DND-41 (cell line): ENCODE measurements at places on chromosomes 7 and 10.

GRCh38 chr10:15136129-15137035 lies 32.1 kb downstream of the NMT2 start:
- DNase-seq: no peak
- H3K4me3 ChIP-seq: no peak overlapping the region
- H3K4me1 ChIP-seq: peaks cover 16% of the 10 kb centered on the region
- peaks cover 50% of the 10 kb centered on the region for H3K36me3 ChIP-seq

DNA sequence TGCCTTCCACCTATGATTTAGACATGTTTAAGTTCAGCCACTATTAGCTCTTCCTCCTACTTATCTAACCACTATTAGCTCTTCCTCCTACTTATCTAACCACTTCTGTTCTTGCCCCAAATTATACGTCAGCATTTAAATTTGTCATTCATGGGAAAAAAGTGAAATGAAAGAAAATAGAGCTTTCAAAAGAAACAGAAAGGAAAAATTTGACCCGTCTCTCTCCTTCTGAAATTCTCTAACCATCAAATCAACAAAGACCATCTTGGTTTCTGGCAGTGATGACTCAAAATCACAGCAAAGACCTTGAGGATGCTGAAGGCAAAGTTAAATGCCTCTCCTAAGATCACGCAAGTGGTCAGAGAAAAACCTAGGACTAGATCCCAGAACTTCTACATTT lies 2.6 kb downstream of the LIPA start:
- H3K36me3 ChIP-seq: no peaks in the 10 kb centered on the region
- no peak for DNase-seq
- no peaks in the 10 kb centered on the region for H3K27me3 ChIP-seq
- H3K4me1 ChIP-seq: peaks cover 19% of the 10 kb centered on the region
- H3K4me3 ChIP-seq: no peak overlapping the region

- H3K4me3 ChIP-seq: no peak overlapping the region
- H3K27me3 ChIP-seq: no peaks in the 10 kb centered on the region
- no peak overlapping the region for H3K27ac ChIP-seq
- DNase-seq: no peak
- H3K4me1 ChIP-seq: no peaks in the 10 kb centered on the region
These were observed 133.1 kb downstream of the MYL10 start for GRCh38 chr7:101496017-101496416.

DNA sequence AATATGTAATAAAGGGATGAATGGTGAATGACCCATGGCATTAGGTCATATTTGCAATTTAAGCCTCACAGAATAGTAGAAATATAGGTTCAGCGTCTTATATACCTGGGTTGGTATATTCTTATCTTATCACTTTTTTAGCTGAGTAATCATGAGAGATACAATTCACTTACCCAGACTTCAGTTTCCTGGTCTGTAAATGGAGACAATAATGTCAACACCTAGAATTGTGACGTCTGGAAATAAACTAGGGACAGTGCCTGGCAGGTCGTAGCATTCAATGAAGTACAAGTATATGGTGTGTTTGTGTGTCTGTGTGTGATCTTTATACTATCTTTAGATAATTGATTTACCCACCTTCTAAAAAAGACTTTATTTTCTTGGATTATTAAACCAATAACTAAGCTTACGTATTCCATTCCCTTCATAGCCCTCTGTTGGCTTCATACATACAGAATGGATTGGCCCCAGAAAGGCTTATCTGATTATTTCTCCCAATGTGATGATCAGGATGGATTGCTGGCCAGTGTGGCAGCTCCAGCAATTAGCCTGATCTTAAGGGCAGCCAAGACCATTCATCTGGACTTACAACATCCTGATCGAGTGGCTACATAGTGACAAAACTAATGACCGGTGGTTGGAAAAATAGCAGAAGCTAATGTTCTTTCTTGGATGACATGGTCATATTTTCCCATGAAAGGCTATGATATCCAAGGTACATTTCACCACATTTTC lies 121.2 kb upstream of the NPVF start:
- no peaks in the 10 kb centered on the region for H3K36me3 ChIP-seq
- no peak for DNase-seq
- H3K4me3 ChIP-seq: no peak overlapping the region
- H3K27me3 ChIP-seq: peaks cover 7% of the 10 kb centered on the region
- H3K27ac ChIP-seq: no peak overlapping the region
- H3K4me1 ChIP-seq: no peaks in the 10 kb centered on the region

DNA sequence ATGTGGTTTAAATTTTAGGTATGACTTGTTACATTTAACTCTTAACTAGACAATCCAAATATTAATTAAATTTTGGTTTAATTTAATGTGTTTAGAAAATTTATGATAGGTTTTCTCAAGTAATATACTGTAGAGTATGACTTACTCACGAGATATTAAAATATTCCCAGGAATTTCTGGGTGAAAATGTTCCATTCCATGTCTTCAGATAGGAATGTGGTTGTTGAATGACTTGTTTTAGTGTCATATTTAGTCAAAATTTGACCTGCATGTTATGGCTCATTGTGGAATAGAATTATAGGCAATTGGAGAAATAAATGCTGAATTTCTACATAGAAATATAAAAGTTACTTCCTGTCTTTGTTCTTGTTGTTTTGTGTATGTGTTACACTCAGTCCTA lies 46.7 kb downstream of the SHOC2 start:
- no peak overlapping the region for H3K27ac ChIP-seq
- H3K27me3 ChIP-seq: no peaks in the 10 kb centered on the region
- H3K36me3 ChIP-seq: peaks cover 5% of the 10 kb centered on the region; the same call in 1 of the 2 replicates
- no peak overlapping the region for H3K4me3 ChIP-seq

DNA sequence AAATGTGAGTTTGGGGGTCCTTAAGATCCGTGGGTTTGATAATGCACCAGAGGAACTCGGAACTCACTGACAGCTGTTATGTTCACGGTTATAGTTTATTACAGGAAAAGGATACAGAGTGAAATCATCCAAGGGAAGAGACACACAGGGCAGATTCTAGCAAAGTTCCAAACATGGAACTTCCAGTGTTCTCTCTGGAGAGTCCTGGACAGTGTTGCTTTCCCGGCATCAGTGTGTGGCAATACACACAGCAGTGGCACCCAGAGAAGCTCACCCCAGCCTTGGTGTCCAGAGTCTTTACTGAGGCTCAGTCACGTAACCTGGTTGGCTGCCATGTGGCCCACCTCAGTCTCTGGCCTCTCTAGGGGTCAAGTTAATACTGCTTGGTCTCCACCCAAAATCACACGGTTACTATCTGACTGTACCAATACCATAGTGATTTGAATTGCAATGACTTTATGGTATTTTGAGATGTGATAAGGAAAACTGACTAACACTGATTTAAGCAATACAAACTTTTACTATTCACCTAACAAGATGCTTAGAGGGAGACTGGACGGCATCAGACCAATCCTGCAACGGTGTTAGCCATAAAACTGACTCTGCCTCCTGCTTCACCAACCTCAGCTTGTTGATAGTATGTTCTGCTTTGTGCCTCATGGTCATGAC lies 8.1 kb upstream of the PRXL2A start:
- H3K4me1 ChIP-seq: no peaks in the 10 kb centered on the region
- DNase-seq: no peak
- no peaks in the 10 kb centered on the region for H3K36me3 ChIP-seq
- H3K27ac ChIP-seq: no peak overlapping the region
- peaks cover 3% of the 10 kb centered on the region for H3K27me3 ChIP-seq

DNA sequence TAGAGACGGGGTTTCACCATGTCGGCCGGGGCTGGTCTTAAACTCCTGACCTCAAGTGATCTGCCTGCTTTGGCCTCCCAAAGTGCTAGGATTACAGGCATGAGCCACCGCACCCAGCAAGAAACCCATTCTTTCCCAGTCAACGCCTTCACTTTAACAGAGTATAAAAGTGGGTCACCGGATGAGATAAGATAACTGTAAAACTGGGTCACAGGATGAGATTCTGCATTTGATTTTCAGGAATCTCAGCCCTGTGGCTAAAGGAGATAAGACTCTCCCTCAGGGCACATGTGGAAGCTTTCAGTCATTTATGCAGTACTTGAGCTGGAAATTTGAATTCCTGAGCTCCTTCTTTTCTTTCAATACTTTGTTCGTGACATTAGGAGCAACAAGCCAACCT lies 70.8 kb downstream of the LRRC17 start:
- no peaks in the 10 kb centered on the region for H3K27me3 ChIP-seq
- H3K36me3 ChIP-seq: no peaks in the 10 kb centered on the region
- no peak overlapping the region for H3K27ac ChIP-seq
- no peak for DNase-seq
- H3K4me3 ChIP-seq: no peak overlapping the region
- H3K4me1 ChIP-seq: no peaks in the 10 kb centered on the region

- H3K36me3 ChIP-seq: no peaks in the 10 kb centered on the region
- H3K4me3 ChIP-seq: no peak overlapping the region
- DNase-seq: no peak
- no peaks in the 10 kb centered on the region for H3K27me3 ChIP-seq
These were observed 43.1 kb downstream of the CREB3L2 start for GRCh38 chr7:137958470-137959431.

GRCh38 chr7:41415471-41416207 lies 287.3 kb downstream of the INHBA start:
- no peaks in the 10 kb centered on the region for H3K27me3 ChIP-seq
- H3K4me3 ChIP-seq: no peak overlapping the region
- DNase-seq: no peak
- H3K36me3 ChIP-seq: no peaks in the 10 kb centered on the region
- no peaks in the 10 kb centered on the region for H3K4me1 ChIP-seq
- H3K27ac ChIP-seq: no peak overlapping the region

DNA sequence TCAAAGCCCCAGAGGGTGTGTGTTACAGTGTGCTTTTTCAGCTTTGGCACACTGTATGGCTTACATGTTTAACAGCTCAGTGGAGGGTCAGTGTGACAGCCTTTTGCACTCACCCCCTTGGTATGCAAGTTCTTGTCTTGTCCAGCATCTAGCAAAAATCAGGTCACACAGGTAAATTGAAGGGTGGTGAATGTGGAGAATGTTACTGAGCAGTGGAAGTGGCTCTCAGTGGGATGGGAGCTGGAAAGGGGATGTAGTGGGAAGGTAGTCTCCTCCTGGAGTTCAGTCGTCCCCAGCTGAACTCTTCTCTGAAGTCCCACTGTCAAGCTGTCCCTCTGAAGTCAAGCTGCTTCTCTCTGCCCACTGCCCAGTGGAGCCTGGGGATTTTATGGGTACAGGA lies 21.0 kb upstream of the C10orf90 start:
- H3K27me3 ChIP-seq: no peaks in the 10 kb centered on the region
- no peaks in the 10 kb centered on the region for H3K4me1 ChIP-seq
- H3K4me3 ChIP-seq: no peak overlapping the region
- DNase-seq: no peak
- no peaks in the 10 kb centered on the region for H3K36me3 ChIP-seq
- H3K27ac ChIP-seq: no peak overlapping the region

- no peak for DNase-seq
- H3K4me3 ChIP-seq: no peak overlapping the region
- H3K36me3 ChIP-seq: no peaks in the 10 kb centered on the region
These were observed 112.8 kb downstream of the BAMBI start for GRCh38 chr10:28790146-28790545.

DNA sequence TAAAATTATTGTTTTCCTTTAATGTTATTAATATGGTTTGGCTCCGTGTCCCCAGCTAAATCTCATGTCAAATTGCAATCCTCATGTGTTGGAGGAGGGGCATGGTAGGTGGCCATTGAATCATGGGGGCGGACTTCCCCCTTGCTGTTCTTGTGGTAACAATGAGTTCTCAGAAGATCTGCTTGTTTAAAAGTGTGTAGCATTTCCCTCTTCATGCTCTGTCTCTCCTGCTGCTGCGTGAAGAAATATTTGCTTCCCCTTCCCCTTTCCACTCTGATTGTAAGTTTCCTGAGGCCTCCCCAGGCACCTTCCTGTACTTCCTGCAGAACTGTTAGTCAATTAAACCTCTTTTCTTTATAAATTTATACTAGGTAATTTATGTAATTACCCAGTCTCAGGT lies 27.5 kb downstream of the VIM start:
- H3K4me3 ChIP-seq: no peak overlapping the region
- H3K27ac ChIP-seq: no peak overlapping the region
- H3K36me3 ChIP-seq: no peaks in the 10 kb centered on the region

DNA sequence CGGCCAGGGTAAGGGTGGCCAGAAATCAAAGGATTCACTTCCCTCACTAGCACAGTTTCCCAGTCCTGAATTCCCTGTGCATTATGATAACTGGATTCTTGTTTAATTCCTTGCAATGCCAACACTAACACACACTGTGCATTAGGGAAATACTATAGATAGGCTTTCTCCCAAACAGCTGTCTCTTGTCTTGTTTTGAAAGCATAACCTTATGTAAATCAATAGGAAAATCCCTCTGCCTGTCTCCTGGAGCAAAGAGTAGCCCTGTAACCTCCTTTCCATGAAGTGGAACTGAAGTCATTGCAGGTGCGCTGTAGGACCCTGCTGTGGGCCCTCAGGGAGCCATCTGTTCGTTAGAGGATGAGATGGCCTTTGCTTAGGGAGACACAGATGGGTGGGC lies 82.8 kb upstream of the FAM171A1 start:
- no peak overlapping the region for H3K27ac ChIP-seq
- H3K36me3 ChIP-seq: no peaks in the 10 kb centered on the region
- peaks cover 14% of the 10 kb centered on the region for H3K27me3 ChIP-seq
- no peak for DNase-seq
- H3K4me1 ChIP-seq: no peaks in the 10 kb centered on the region
- no peak overlapping the region for H3K4me3 ChIP-seq

- H3K36me3 ChIP-seq: no peaks in the 10 kb centered on the region
- H3K4me3 ChIP-seq: no peak overlapping the region
- no peak for DNase-seq
- no peaks in the 10 kb centered on the region for H3K4me1 ChIP-seq
These were observed 613.1 kb downstream of the SUGCT start for GRCh38 chr7:40747856-40748255.

DNA sequence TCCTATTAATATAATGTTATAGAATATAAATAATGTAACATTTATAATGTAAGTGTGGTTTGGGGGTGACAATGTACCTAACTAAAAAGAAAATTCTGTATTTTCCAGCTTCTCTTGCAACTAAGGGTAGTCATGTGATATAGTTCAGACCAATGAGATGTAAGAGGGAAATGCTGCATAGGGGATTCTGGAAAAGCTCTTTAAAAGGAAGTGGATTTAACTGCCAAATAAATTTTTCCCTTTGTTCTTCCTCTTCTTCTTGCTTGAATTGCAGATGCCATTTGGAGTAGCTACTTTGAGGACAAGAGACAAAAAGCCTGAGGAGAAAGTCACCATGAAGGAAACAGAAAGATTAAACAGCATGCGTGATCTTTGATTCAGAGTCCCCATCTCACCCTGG lies 194.3 kb downstream of the PTEN start:
- H3K36me3 ChIP-seq: no peaks in the 10 kb centered on the region
- H3K4me1 ChIP-seq: peaks cover 36% of the 10 kb centered on the region
- no peak overlapping the region for H3K4me3 ChIP-seq
- no peaks in the 10 kb centered on the region for H3K27me3 ChIP-seq
